ENCODE measurements at places on chromosomes 2 and 18. TPM values are rescaled to one million over a fixed set of nuclear protein-coding genes. Genes with fewer than 3 reads are reported as not detected.

DNA sequence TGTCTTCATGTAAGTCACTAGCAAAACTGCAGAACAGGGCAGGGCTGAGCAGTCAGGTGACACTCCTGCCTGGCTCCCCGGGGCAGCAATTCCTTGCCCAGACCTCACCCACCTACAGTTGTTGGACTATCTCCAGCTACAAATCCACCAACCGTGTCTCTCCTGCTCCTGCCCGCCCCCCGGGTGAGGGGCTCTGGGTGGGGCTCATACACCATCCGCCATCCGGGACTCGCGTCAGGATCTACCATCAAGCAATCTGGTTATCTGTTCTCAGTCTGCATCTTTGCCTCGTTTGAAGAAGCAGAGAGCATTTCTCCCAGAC, 13.5 kb upstream of the GLI2 start:
- H3K36me3 ChIP-seq, result no peaks in the 10 kb centered on the region
- no peaks in the 10 kb centered on the region for H3K4me1 ChIP-seq

DNA sequence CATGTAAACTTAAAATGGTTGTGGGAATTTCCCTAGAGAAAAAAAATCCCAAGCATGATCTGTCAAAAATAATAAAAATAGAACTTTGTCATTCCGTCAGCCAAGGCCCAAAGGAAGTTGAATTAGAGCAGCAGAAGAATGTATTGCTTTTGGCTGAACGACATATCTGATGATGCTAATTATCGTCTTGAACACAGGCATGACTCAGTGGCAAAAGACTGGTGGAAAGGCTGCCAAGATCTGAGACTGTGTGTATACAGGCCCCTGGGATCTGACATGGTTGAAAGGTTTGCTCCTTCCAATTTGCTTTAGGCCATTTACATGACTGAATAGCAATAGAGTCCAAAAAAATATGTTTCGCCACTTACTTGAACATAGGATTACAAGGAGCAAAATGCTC, 1057.1 kb upstream of the CRIM1 start:
- H3K27ac ChIP-seq, result no peak overlapping the region
- DNase-seq, result no peak
- no peak overlapping the region for H3K4me3 ChIP-seq
- H3K4me1 ChIP-seq, result no peaks in the 10 kb centered on the region

AGXT gene
- total RNA-seq, result not detected

- no peak for DNase-seq
- no peaks in the 10 kb centered on the region for H3K36me3 ChIP-seq
- H3K4me3 ChIP-seq, result no peak overlapping the region
- H3K27me3 ChIP-seq, result no peaks in the 10 kb centered on the region
Observed at GRCh38 chr2:238502956-238503791, 76.4 kb downstream of the ASB1 start.
